Suppressor macrophage treated with lipopolysaccharide for 1 hour (primary cell): ENCODE measurements at places on chromosomes 16 and 17.

DNA sequence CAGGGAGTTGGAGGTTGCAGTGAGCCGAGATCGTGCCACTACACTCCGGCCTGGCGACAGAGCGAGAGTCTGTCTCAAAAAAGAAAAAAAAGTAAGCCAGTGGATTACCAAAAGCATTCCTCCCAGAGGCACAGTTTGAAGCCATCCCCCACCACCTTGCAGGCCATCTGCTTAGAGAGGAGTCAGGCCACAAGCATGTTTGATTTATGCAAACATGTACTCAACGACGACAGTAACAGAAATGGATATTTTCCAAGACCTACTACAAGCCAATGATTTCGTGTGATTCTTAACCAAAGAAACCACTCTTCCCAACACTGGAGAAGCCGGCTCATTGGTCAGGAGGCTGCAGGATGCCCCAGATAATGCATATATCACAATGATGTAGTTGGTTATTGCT, 34.8 kb downstream of the MYH13 start:
- no peak for DNase-seq

GRCh38 chr16:782258-782657, 5.9 kb downstream of the RPUSD1 start:
- no peak for DNase-seq

GRCh38 chr17:50679008-50679544, 28.6 kb downstream of the ANKRD40 start:
- no peak for DNase-seq

GRCh38 chr16:50977138-50977537, 173.9 kb downstream of the SALL1 start:
- no peak for DNase-seq

DNA sequence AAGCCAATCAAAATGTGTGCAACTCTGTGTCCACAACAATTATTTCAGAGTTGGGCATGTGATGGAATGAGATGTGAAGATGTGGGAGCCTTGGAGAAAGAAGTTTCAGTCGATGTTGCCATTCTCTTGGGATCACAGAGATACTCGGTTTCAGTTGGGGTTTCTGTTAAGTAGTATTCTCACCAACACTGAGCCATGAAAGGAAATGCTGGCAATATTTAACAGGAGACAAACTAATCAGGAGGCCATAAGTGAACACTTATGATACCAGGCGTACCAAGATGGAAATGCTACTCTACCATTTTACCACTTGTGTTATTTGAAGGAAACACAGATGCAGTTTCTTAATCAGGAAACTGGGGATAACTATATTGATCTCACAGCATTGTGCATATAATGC, 53.3 kb upstream of the NUDT7 start:
- no peak for DNase-seq

DNA sequence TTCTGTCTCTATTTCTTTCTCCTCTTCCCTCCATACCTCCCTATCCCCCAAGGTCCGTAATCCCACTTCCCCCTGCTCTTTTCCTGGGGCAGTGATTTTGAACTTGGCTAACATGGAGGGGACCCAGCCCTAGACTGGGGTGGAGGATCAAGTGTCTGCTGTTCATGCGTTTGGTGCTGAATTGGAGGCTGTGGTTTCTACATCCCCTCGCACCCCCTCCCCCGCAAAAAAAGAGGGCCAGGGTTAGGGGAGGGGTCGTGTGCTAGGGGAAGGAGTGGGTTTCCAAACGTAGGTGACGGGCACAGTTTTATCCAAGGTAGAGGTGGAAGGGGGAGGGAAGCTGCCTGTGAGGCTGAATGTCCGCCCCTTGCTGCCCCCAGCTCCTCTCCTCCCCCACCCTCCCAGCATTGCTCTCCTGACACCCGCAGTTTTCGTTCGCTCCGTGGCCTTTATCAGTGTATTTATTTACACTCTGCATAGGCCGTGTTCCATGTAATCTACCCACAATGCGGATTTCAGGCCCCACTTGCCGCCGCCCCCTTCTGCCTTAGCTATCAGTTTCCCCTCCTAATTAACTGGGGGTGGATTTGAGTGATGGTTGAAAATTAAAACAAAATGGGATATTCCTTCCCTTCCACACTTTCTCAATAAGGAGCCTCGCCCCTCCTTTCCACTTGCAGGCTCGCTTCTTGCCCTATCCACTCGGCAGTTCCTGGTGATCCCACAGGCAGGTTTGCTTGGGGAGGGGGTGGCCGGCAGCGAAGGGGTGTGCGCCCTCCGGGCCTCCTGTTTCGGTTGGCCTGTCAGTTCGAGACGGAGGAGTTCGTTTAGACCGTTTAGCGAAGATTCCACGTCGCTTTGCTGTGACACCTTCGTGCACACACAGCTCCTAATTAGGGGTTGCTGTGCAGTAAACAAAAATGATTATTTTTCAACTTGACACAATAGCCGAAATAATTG, 2.0 kb downstream of the GNAO1 start:
- no peak for DNase-seq

DNA sequence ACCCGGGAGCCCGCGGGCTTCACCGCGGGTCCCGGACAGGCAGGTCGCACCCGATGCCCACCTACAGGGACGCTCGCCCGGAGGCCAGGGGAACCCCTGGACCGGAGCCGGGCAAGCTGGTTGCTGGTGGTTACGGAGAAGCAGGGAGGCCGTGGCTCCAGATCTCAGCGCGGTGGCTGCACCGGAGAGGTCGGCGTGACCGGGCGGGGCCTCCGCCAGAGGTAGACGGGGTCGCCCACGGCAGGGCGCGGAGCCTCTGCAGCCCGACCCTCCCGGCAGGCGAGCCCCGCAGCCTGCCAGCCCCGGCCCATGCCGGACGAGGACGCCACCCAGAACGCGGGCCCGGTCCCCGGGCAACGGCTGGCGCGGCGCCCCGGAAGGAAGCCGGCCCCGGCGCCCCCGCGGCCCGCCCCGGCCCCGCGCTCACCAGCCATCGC, 341 bp downstream of the PCYT2 start:
- DNase-seq, result no peak

DNA sequence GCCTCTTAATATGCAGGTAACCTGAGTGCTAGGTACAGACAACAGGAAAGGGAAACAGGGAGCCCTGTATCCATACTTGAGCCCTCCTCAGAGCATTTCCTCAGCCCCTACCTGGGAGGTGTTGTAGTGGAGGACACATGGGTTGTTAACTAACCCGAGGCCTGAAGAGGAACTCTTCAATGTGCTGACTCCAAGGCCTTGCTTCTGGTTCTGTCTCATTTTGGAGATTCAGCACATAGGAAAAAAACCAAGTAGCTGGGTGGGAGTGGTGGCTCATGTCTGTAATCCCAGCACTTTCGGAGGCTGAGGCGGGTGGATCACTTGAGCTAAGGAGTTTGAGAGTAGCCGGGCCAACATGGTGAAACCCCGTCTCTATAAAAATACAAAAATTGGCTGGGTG, 24.8 kb downstream of the SNX11 start:
- DNase-seq, result peak; percentile 61

DNA sequence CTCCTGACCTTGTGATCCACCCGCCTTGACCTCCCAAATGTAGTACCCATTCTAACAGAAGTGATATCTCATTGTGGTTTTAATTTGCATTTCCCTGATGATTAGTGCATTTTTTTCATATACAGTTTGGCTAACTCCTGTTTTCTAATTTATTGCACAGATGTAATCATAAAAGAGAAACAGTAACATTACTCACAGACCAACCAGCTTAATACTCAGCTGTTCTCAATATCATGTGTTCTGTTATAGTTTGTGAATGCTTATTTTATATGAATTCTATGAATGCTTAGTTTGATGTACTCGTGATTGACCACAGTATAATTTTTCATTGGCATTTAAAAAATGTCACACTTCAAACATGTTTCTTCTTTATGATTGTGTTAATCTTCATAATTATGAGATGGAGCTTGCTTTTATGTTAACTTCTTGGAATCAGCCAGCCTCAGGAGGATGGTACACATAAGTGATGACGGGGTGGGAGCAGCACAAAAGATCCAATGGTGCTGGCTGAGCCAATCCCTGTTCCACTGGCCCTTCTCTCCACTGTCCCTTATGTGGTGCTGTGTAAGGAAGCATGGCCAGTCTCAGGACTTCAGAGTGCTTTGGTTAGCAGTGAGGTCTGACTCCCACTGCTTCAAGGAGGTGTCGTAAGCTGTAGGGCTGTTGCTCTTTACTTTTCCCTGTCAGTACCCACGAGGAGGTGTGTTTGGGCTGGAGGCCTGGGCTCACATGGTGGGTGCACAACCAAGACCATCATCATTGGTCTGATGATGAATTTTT, 191.0 kb downstream of the SPECC1 start:
- no peak for DNase-seq

DNA sequence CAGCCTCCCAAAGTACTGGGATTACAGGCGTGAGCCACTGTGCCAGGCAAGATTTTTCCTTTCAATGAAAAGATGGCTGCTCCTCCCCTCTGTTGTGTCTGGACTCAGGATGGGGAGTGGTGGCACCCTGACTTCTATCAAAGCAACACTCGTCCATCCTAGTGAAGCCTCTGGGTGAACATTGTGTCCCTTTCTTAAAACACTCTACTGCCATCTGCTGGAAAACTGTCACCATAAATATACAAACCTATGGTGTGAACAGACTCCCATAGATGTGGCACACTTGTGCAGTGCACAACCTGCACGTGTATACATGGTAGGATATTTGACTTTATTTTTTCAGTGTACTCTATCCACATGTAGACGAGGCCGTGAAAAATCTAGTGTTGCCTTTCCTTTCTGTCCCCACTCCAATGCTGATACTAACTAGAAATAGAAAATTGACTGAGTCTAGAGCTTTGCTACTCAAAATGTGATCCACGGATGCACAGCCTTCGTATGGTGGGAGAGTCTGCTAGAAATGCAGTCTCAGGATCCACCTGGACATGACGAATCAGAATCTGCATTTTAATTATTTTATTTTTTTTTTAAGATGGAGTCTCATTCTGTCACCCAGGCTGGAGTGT, 55.9 kb upstream of the PLCG2 start:
- DNase-seq, result peak; percentile 93

GRCh38 chr17:4648741-4649140, 7.3 kb upstream of the ALOX15 start:
- no peak for DNase-seq

DNA sequence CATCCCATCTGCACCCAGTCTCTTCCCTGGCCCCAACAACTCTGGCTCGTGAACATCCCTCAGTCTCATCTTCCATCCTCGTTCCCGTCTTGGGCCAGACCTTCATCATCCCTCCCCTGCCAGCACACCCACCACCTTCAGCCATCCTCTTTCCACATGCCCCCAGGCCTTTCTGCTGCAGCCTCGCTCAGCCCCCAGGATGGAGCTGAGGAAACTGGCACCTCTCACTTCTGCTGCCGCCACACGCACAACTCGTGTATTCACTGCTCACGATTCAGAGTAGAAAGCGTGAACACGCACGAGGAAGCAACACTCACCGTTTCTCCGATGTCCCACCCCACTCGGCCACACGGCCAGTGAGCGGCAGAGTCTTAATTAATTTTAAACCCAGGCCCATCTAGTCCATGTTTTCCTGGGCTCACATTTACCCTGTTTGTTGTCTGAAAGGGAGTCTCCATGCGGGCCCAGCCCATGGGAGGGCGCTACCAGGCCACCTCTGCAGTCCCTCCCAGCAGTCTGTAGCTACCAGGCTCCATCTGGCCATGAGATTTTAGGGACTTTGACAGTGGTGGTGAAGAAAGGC, 12.5 kb downstream of the C16orf90 start:
- DNase-seq, result no peak

DNA sequence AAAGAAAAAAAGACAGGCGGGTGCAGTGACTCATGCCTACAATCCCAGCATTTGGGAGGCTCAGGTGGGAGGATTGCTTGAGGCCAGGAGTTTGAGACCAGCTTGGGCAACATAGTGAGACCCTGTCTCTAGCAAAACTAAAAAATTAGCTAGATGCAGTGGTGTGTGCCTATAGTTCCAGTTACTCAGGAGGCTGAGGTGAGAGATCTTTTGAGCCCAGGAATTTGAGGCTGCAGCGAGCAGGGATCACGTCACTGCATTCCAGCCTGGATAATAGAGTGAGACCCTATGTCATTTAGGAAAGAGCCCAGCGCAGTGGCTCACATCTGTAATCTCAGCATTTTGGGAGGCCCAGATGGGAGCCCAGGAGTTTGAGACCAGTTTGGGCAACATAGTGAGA, 126.6 kb downstream of the CMIP start:
- no peak for DNase-seq

- DNase-seq, result no peak
These were observed 4.8 kb downstream of the SCNN1G start for GRCh38 chr16:23187341-23187740.

- peak; percentile 43 for DNase-seq
These were observed 31.3 kb downstream of the METRNL start for GRCh38 chr17:83110735-83111134.

DNA sequence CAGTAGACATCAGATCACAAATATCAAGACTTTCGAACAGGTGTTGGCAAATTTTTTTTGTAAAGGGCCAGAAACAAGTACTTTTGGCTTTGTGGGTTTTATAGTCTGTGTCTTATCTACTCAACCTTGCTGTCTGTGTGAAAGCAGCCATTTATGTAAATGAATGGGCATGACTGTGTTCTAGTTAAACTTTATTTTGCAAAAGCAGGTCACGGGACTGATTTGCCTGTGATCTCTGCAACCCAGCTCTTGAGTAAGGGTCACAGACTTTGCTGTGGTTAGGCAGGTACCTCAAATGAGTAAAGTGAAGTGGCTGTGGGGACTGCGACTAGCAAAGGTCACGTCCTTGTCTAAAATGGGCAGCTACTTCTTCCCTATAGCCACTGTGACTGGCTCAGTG, 136.5 kb downstream of the FTO start:
- DNase-seq, result no peak

GRCh38 chr16:11639008-11639562, 29.2 kb upstream of the SNN start:
- no peak for DNase-seq

DNA sequence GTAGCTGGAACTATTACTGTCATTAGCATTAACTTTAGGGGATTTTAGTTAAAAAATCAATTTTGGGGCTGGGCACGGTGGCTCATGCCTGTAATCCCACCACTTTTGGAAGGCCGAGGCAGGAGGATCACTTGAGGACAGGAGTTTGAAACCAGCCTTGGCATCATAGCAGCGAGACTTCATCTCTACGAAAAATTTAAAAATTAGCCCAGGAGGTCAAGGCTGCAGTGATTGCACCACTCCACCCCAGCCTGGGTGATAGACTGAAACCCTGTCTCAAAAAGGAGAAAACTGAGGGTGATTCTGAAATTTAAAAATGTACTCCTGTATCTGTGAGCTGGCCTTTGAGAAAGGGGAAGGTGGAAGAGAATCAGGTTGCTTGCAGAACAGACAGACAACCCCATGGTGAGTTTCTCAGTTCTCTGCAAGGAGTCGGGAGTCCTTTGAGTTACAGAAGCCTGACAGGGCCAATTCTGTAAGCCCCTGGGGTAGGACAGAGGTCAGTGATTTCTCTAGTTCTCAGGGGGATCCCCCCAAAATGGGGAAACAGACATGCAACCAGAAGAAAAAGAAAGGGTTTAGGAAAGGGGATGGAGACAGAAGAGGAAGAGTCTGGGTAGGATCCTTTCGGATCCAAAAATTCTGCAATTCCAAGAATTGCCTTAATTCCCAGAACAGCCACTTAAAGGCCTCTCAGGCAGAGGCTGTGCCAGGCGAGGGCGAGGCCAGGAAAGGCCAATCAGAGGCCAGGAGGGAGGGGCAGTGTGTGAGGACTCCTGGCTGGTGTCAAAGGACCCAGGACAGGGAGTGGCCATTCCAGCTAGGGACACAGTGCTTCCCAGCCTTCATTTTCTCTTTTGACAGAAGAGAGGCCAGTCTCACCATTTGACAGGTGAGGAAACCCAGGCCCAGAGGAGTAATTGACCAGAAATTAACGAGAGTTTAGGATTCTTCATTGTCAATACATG, 6.7 kb downstream of the NUPR1 start:
- peak; percentile 78 for DNase-seq
